Urinary bladder (tissue), 4 donors: ENCODE measurements at places on chromosomes 12 and 14. TPM values are rescaled to one million over a fixed set of nuclear protein-coding genes. Genes with fewer than 3 reads are reported as not detected.

Gene KCNC2
- 0.32 TPM for total RNA-seq

Gene DAO
- not detected for total RNA-seq

Gene POTEM
- not detected for total RNA-seq

Gene HSPB8
- 47.8 TPM for total RNA-seq

Gene PAPLN
- total RNA-seq: 4.8 TPM

- no peak for DNase-seq
These were observed 11.1 kb downstream of the ERP27 start for GRCh38 chr12:14927267-14927666.

DNA sequence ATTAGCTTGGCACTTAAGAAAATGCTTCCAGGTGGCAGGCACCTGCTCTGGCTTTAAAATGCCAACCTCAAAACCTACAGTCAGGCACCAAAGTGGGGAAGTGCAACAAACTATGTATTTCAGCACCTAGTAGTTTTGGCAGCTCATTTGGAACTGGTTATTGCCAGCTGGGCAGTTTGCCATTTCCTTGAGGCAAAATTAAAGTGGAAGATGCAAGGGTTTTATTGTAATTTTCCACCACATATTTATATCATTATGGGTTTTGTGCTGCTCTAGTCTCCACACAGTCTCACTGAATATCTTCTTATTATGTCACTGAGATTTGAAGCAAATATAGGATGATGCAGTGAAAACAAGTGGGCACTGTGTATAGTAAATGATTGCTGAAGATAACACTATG lies 117.0 kb downstream of the PRKD1 start:
- DNase-seq: no peak

- DNase-seq: no peak
These were observed 5.2 kb downstream of the MPHOSPH9 start for GRCh38 chr12:123227581-123228258.

DNA sequence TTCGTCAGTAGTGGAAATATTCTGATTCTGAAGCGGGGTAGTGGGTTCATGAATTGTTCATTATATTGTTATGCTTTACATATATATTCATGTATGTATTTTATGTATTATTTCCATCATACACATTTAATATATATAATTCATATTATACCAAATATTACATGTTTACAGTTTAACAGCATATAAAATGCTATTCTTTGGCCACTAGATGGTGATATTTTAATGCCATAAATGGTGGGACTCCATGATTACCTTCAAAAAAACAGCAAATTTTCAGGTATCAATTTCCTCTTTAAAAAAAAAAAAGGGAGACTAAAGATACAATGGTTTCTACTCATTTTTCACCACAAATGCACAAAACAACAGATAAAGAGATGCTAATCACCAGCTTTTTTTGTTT lies 41.0 kb downstream of the BDKRB1 start:
- no peak for DNase-seq
